ENCODE measurements at places on chromosomes 1 and 21.

- DNase-seq: no peak
Observed at GRCh38 chr1:67760030-67760821, 73.0 kb downstream of the GNG12 start.

DNA sequence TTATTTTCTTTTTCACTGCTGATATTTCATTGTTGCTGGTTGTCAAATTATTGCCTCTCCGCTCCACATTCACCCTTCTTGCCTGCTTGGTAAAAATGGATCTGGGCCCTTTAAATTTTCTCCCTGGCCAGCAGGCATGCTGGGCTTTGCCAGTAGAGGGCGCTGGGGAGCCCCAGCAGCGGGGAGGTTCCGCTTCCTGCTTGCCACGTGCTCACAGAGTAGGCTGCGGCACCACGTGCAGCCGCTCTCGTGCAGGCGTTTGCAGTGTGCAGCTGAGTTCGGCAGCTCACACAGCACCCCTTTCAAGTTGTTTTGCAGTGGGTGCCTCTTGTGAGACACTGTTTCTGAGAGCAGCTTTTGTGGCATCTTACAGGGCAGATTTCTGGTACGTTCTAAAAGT, at the start of gene ACTL8:
Gene ACTL8, plus strand, starts transcription at position 214 of the 400 bp plus-strand sequence. CDS start 67,676 bp downstream, outside the sequence.
- DNase-seq: no peak

- no peak for DNase-seq
Observed at GRCh38 chr1:58166417-58166816, 380.1 kb downstream of the OMA1 start.

DNA sequence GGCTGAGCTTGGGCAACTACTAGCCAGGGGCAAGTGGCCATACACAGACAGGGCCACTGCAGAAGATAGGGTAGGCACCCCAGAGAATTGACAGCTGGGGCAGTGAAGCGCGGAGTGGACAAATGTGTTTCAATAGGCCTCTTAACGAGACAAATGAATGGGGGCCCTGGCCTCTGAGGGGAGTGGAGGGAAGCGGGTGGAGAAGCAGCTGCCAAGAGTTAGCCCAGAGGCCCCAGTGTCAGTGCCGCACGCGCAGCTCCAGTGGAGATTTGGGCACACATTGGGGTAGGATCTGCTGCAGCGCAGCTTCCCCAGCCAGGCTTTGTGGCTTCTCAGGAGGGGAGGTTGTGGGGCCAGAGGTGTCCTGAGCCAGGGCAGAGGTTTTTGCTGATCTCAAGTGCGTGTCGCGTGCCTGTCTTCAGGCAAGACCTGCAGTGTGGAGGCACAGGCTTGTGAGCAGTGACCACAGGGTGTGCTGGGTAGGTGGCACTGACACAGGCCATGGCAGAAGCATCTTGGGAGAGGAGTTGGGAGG, 16.9 kb downstream of the PTPRF start:
- no peak for DNase-seq

DNA sequence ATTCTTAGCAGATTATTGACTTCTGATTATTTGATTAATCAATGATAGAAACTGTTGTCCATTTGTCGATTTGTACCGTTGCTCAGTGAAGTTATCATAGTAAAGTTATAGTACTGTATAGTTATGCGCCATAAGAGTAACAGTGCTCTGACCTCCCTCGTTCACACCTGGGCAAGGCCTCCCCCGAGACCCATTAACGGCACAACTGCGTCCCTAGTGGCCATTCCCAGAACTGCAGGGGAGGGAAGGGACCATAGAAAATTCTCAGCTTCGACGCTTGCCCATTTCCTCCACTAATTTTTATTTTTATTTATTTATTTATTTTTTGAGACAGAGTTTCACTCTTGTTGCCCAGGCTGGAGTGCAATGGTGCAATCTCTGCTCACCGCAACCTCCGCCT, 334.4 kb downstream of the DSCAM start:
- DNase-seq: no peak

GRCh38 chr1:37038227-37039093, 4.1 kb upstream of the GRIK3 start:
- DNase-seq: no peak

DNA sequence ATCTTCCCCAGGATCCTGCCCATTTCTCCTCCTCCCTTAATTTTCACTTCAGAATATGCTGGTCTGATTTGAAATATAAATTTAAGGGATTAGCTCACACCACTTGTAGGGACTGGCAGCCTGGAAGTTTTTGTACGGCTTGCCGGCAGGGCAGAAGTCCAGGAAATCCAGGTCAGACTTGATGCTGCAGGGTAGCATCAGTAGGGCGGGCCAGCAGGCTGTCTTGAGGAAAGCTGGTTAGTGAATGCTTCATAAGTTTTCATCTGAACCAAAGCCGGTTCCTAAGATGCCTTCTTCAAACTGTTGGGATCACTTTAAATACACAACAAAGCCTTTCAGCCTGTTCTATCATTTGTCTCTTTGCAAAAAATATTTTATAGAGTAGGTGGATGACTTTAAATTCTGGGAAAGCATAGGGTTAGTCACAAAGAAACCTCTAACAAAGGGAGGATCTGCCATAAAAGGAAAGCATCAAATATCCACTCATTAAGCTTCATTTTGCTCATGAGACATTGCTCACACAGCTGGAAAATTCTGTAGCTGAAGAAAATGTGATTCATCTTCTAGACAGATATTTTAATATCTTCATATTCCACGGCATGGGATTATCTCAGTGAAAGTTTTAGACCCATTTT, 90.7 kb upstream of the GFI1 start:
- DNase-seq: no peak

DNA sequence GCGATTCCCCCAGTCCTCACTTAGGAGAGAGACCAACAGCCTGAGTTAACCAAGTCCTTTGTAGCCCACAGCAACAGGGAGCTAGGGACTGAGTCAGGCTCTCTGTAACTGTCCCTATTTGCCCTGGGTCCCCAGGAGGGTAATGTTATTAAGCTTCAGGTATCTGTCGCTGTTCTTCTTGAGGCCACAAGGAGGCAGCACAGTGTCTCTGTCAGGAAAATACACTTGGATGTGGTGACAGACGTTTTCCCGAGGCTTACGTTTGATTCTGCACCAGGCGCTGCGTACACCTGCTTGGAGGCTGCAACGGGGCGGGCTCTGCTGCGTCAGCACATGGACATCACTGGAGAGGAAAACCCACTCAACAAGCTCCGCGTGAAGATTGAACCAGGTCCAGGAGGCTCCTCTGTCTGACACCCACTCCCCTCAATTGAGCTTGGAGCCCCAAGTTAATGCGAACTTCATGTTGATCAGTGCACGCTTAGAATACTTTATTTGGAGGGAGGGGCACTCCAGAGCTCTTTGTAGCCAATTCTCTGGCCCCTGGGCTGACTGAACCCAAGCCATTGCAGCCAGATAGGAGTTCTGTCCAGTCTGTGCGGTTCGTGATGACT, 10.7 kb upstream of the ELF3 start:
- no peak for DNase-seq

DNA sequence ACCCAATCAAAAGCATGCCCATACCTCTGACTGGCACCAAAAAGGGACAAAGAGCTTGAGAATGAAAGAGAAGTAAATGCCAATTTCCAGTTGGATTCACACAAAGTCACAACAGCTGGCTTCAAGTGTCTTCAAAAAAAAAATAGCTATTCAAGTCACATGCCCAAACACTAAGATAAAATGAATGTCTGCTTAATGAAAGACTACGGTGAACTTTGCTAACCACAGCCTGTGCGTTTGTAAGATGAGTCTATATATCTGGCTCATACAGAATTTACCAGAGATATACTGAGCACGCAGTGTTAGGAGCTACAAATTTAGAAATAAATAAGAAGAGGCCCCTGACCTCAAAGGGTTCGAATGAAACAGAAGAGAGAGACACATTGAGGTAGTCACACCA, 73.2 kb downstream of the DAB1 start:
- DNase-seq: no peak

DNA sequence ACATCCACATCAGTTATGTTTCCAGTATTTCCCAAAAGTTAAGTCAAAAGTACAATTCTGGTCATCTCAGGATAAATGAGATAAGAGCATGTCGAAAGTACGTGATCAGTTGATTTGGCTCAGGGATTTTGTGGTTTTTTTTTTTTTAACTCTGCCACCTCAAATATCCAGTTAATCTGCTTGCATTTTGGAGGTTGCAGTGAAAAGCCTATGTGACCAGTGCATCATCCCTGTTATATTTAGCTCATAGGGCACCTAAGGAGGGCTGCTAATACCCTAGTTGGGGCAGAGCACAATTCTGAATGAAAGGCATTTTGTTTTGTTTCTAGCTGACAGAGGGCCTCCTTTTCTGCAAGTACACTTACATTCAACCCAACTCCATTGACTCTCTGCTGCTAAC, 31.7 kb upstream of the RGS16 start:
- DNase-seq: no peak

GRCh38 chr1:42737257-42737656, 2.8 kb downstream of the CLDN19 start:
- DNase-seq: no peak

DNA sequence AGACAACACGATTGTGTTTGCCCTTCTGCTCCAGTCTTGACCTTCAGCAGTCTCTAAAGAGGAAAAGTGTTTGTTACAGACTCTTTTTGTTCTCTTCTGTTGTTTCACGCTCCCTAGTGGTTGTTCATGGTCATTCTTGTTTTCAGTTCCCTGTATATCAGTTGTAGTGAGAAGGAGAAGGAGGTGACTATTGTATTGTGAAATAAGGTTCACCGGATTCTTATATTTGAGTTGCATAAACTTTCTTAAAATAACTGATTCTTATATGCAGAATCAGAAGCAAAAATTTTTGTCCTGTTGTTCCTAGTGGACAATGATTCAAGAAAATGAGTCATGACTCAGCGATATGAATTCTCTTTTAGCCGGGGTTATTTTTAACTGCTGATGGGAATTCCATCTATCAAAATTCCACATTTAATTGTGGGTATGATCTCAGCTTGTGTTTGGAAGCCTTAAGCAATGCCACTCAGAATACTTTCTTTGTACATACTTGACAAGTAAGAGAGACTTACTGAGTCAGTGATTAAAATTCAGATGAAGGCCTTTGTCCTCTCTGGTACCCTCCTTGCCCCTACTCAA, 152.2 kb downstream of the CLEC20A start:
- DNase-seq: peak; percentile 55

- no peak for DNase-seq
Observed at GRCh38 chr1:234260578-234260977, 112.7 kb upstream of the COA6 start.

- peak; percentile 65 for DNase-seq
Observed at GRCh38 chr1:1304331-1305299, 3.1 kb downstream of the ACAP3 start.

DNA sequence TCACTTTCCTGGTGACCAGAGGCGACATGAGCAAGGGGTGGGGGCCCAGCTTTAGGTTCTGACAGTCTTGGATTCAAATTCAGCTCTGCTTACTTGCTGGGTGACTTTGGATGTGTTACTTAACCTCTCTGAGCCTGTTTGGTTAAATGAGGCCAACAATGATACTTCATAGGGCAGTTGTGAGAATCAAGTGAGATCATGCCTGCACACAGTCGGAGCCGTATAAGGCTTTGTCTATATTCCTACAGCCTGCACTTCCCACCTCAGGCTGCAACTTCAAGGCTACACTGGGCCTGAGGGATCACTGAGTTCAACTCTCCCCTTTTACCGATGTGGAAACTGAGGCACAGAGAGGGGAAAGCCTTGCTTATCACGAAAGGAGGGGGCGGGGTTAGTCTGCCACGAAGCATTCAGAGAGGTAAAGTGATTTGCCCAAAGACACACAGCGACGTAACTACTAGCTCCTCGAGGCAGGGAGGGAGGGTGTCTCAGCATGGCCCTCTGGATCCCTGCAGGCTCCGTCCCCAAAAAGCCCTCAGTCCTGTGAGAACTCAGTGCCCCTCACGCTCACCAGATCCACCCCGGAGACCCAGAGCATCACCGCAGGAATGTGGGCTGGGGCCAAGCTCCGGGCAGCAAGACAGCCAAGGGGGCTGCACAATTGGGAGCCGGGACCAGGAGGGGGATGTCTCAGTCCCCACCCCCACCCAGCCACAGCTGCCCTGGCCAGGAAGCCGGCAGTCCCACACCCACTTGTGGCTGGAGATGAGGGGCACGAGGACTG, 25.0 kb downstream of the SDC3 start:
- no peak for DNase-seq

DNA sequence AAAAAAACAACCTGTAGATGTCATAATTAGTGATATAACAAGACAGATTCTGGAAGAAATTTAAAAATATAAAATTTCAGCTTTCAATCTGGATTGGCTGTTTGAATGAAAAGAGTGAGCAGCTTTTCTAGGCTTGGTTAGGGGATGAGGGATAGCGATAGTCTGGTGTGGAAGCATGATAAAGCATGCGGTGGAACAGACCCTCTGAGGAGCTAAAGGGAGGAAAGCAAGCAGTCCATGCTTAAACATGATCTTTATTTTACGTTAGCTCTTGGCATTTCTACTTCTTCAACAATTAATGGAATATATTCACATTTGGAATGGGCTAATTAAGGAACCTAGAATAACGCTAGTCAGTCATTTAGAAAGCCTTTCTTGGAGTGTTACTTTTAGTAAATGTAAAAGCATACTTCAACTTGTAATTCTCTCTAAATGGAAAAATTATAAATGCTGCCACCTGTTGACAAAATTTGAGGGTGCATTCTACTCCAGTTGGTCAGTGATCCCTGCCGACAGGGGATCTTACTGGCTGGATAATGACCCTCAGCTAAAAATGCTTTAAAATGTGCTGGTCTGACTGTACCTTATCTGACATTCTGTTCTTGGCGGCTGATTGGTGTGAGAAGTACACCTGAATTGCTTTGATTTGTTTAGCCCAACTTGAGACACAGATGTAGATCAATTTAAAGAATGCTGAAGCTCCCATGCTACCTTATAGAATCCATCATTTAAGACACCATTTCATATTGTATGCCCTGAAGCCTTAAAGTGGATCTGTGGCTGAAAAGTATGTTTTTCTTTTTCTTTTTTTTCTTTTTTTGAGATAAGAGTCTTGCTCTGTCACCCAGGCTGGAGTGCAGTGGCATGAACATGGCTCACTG, 61.2 kb downstream of the AK4 start:
- no peak for DNase-seq

DNA sequence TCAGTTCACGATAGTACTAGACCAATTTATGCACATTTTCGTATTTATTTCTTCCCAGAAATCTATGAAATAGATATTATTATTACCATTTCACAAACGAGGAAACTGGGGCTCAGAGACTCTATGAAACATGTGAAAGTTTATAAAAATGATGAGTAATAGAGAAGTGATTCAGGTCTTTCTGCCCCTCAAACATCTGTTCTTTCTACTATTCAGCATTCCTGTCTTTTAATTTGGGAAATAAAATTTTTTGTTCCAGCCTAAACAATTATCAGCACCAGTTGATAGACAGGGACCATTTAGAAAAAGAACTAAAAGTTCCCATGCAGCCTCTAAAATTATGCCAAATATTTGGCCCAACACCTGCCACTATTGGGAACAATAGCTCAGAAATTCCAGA, 585.1 kb downstream of the PTPRC start:
- DNase-seq: no peak

Measured in AG04450 (cell line).